ENCODE measurements at places on chromosomes 2 and 18. TPM values are rescaled to one million over a fixed set of nuclear protein-coding genes. Genes with fewer than 3 reads are reported as not detected.

DNA sequence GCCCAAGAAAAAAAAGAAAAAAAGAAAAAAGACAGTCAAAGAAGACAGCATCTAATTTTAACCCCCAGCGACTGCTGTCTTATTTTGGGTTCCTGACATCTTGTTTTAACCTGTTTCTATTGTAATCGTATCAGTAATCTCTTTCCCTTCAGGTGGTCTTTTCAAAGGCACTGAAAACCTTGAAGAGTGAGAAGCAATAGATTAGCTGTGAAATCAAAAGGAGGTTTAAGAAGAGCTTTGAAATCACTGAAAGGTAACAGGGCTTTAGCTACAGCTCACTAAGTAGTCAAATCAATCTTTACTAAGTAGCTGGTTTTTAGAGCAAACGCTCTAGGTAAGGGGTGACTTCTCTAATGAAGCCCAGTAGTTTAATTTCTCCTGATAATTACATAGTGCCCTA lies 5.4 kb upstream of the TANC1 start:
- DNase-seq = no peak

DNA sequence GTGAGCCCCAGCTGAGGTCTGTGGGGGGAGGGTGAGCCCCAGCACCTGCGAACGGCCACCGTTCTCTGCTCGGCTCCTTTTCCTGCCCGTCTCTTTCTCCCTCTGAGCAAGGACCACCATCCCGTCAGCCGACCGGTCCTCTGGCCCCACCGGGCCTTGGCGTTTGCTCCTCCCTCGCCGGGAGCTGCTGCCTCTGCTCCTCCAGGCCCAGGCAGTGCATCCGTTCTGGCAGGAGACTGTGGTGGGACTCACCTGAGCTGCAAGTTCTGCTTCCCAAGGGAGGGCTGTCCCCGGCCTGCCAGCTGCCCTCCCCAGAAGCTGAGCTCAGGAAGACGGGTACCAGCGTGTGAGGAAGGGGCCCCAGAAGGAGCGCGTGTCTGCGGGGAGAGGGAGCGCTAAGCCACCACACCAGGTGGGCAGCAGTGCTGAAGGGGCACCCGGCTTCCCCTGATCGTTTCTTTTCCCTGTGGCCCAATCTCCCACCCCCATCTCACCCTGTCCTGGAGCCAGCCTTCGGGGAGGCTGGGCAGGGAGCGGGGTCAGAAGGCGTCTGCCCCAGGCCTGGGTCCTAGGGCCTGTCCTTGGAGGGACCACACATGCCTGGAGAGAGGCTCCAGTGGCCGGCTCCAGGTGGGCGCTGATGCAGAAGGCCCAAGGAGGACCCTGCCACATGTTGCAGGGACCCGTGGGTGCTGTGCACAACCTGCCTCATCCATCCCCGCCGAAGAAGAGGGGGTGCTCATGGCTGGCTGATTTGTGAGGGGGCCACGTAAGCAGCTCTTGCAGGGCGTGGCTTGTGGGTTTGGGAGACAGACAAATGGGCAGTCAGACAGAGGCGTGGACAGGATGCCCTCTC lies 2.5 kb upstream of the RTP5 start:
- DNase-seq = no peak

DNA sequence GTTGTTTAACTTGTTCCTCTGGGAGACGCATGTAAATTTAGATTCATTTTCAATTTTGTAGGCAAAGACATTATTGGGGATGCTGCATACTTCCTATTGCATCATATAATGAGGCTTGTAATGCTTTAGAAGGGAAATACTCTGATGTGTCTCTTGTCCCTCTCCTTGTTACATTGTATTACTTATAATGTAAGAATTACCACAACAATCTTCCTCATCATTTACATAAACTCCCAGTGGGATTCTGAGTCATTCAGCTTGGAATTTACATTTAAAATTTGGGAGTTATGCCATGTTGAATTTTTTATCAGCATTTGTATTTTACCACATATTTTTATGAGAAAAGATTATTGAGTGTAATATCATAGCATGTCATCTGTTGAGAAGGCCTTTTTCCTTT lies 963.4 kb upstream of the NRXN1 start:
- peak; percentile 20 for DNase-seq

DNA sequence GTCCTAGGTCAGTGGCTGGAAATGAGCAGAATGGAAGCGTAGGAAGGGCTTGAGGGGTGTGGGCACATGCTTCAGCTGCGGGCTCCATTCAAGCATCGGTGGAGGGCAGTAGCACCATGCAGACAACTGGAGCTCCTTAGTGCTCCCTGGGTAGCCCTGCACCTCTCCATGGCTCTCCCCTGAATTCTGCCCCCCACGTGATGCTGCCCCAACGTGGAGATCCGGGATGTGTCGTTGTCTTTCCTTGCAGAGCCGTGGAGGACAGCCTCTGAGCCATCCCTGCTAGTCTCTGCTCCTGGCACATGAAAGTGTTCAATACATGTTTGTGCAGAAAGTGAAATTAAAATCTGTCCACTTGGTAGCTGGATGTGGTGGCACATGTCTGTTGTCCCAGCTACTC lies 94.5 kb downstream of the SH3RF3 start:
- DNase-seq = no peak

GRCh38 chr2:129237966-129238725 lies 741.3 kb upstream of the RAB6C start:
- DNase-seq = no peak

DNA sequence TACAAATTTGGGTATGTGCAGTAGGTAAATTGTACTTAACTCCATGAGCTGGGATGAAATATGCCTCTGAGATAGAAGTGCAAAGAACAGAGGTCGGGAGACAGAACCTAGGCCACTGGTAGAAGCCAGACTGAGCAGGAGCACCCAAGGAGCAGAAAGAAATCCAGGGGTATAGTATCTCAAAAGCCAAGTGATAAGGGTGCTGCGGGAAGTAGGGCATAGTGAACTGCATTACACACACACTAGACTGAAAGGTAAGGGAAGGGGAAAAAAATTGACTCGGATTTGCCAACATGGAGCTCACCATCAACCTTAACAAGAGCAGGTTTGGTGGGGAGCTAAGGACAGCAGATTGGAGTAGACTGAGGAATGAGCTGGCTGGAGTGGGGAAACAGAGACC lies 89.3 kb upstream of the TMEM247 start:
- no peak for DNase-seq

FOXD4L1 gene
- 0.43 TPM for total RNA-seq
